ENCODE measurements at places on chromosomes 5 and 9.

DNA sequence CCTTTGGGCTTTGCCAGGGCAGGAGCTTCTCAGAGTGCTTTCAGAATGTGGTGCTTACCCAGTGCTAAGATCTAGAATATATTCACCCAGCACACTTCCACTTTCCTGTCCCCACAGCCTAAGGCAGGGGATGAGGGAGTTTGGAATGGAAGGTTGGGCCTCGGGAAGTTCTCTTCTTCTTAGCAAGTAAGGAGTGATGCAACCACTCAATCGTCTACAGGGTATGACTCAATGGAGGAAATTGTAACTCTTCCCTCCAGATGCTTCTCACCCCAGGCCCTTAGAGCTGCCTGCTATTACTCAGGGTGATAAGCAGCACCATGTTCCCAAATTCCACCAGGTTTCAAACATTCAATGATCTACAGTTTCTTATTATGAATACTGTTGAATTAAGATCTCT is 30.8 kb upstream of the AGGF1 start:
- peak; percentile 56 for DNase-seq

GRCh38 chr9:68530618-68531017 is 10.1 kb downstream of the TMEM252 start:
- DNase-seq, result no peak

DNA sequence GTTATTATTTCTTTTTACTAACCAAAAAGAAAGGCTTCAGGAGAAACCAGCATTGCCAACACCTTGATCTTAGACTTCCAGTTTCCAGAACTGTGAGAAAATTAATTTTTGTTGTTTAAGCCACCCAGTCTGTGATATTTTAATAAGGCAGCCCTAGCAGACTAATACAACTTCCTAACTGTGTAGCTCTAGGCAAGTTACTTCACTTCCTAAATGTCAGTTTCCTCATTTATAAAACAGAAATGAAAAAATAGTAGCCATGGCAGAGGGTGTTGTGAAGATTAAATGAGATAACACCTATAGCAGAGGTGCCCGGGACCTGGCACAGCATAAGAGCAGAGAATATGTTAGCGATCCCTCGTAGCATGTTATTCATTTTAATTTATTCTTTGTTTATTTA is 66.6 kb upstream of the HAND1 start:
- no peak for DNase-seq

GRCh38 chr5:40754381-40755092 is 1.2 kb downstream of the TTC33 start:
- DNase-seq, result peak; percentile 45

DNA sequence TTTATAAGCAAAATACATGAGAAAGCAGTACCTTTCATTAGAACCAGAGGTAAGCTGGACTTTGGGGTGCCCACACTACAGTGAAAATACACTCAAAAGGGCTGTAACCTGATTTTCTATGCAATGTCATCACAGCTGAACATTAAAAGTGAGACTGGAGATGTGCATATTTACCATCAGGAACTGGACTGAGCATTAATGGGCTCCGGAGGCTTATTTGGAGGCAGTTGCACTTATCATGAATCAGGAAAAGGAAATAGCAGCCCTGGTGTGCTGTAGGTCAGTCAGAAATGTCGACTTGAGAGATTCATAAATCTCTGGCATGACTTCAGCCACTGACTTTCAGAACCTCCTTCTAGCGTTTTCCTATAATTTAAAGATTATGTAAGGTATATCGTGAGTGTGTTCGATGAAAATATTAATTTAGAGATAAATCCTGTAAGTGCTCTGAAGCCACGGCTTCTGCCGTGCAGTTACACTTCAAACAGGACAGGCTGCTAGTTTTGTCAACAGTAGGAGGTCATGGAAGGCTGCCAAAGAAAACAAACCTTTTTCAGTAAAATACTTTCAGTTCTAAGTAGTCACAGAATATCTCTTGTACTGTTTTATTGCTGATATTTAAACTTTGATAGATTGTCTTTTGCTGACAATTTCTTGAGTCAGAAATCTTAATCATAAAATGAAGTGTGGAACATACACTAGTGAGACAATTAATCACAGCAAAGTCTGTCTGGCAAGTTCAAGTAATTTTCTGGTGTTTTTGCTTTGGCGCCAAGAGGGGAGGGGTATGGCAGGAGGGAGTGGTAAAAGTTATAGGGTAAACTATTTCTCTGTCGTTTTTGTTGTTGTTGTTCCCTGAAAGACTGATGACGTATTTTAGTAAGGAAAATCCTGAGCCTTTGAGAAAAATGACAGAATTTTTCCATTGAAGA is 939.7 kb downstream of the NR2F1-AS1 start:
- DNase-seq, result peak; percentile 73

DNA sequence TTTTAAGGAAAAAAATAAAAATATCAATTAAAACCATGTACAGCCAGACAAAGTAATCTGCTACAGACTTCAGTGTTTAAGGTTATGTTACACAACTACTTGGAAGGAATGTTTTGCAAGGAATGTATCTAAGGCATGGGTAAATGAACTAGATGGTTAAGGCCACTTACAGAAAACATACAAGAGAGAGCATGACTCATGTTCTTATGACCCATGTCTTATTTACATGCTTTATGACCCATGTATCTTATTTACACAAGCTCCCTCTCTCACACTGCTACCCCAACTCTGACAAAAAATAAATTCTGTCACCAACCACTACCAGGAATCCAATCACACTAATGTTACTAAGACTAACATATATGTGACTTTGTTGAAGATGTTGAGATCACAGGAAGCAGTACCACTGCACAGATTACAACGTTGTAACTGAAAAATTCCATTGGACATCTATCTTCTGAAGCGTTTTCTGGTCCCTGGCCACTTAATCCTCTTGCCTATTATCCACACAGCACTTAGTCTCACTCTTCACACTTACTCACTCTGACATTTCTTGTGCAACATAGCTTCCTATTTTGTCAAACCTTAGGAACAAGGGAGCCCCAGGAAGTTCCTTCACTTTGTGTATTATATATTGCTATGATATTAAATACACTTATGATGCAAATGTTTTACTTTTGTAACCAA is 1630.1 kb upstream of the C9orf72 start:
- no peak for DNase-seq

DNA sequence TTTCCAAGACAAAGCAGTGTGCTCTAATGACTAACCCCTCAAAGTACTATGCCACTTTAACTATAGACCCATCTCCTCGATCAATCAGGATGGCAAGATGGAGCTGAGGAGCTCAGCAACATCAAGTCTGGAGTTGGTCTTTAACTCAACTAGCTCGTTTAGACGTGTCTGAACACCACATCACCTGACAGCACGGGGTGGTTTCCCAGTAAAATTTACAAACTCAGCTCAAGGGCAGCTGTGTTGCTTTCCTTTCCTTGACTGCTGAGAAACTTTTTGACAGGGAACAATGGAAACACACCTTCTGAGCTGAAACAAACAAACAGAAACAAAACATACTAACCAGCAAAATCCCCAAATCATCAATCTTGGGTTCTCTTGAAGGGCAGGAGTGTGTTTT is 202.5 kb downstream of the NTRK2 start:
- no peak for DNase-seq

- DNase-seq, result peak; percentile 42
These were observed at the start of gene GLRA1 for GRCh38 chr5:151924564-151925301. TSS of gene GLRA1 (minus strand) at chr5:151924851. CDS start at chr5:151924549, 302 bp downstream.

GRCh38 chr5:74056107-74056788 is 430.3 kb downstream of the ARHGEF28 start:
- DNase-seq, result no peak

DNA sequence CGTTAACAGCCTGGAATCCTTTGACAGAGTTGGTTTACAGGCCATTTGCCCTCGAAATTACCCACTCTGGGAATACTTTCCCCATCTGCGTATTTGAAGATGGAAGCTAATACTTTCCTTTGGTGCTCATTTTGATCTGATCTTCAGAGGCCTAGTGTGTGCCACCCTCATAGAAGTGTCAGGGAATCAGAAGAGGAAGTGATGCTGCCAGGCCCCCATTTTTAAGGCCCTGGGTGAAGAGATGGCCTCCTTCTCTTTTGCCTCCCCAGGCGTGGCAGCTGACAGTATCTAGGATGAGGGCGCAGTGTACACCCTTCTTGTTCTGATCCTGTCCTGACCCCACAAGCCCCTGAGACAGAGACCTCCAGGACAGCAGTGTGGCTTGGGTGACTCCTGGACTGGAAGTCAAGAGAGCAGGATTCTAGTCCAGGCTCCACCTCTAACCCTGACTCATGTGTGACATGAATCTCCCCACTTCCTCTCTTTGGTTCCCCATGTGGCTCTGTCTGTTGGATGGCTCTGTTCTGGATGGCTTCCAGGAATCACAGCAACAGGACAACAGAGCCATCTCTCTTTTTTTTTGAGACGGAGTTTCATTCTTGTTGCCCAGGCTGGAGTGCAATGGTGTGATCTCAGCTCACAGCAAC is 27.8 kb downstream of the CSF1R start:
- no peak for DNase-seq

DNA sequence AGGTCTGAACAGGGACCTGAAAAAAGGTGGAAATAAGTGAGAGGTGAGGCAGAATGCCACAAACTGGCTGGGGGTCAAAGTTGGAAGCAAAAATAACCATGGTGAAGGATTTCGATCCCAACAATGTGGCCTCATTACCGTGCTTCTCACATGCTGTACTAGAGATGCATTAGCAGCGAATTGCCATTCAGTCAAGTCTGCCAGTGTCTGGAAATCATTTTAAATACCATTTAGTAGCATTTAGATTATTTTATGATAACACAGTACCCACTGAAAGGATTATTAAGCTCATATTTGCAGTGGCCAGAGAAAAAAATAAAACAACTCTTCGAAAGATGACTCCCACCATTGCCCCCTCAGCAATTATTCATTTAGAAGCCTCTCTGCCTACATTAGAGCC is 294.6 kb upstream of the SLC24A2 start:
- no peak for DNase-seq

GRCh38 chr5:146647656-146648199 is 131.7 kb upstream of the GPR151 start:
- DNase-seq, result no peak

- DNase-seq, result no peak
These were observed 41.4 kb downstream of the BICD2 start for GRCh38 chr9:92723299-92723625.

GRCh38 chr9:134918646-134919045 is 934 bp upstream of the FCN1 start:
- no peak for DNase-seq

DNA sequence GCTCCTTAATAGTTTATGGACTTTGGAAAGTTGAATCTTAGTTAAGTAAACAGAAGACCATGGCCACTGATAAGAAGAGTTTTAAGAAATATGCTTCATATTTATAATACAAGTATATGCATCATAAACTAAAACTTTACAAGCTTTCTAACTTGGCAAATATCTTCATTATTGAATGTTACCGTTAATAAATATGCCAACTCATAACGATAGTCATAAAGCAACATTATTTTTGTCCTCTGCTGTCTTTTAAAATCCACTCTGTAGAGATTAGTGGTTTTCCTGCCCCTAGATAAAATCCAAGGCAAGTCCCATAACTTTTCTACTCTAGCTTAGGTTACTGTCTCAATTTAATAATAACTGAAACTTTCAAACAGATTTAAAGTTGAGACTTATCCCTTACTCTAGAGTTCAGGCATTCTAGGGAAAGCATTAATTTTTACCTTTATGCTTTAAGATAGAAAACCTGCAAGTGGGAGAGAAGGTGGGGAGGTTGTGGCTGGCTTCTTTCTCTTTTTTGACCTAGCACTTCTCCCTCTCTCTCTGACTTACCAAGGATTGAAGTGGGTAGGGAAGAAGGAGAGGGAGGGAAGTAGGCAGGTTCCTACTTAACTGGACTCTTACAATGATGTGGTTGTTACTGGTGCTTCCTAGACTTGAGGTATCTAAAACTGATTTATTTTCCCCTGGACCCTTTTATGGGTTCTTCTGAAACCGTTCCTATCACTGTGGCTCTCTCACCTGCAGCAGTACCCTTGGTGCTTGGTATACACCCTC is 29.6 kb downstream of the RNF145 start:
- DNase-seq, result no peak

GRCh38 chr5:76483433-76483832 is 80.3 kb downstream of the IQGAP2 start:
- DNase-seq, result no peak

DNA sequence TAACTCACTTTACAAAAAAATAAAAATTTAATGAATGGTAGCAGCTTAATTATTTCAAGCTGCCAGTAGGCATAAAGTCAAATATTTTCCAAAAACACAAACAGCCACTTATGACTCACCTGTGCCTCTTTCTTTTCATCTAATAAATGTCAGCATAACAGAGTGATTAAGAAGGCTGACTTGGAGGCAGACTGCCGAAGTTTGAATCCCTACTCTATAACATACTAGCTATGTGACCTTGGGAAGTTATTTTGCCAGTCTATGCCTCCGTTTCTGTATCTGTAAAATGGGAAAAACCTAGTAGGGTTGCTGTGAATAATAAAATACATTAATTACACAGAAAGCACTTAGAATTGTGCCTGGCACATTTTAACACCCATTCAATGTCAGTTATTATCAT is 33.8 kb downstream of the FANCC start:
- DNase-seq, result no peak

- DNase-seq, result no peak
These were observed 34.1 kb upstream of the KIF2A start for GRCh38 chr5:62271870-62272269.

GRCh38 chr5:163350083-163350482 is 87.3 kb upstream of the CCNG1 start:
- DNase-seq, result no peak

- no peak for DNase-seq
These were observed 283.9 kb downstream of the ADAMTS6 start for GRCh38 chr5:65197531-65198455.

DNA sequence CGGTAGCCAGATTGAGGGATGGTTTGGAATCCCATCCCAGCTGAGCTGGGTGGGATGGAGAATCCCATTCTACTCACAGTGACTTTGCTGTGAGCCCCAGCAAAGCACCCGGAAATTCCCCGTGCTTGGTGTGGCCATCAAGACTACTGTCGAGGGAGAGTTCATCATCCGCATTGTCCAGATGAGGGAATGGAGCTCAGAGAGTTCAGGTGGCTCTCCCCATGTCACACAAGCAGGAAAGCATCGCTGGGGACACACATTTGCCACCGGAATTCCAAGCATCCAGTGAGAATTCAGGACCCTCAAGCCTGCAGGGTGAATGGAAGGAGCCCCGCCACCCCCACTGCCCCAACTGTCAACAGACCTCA is 54.4 kb downstream of the HRH2 start:
- no peak for DNase-seq

GRCh38 chr5:124887223-124887622 is 140.8 kb upstream of the ZNF608 start:
- no peak for DNase-seq

DNA sequence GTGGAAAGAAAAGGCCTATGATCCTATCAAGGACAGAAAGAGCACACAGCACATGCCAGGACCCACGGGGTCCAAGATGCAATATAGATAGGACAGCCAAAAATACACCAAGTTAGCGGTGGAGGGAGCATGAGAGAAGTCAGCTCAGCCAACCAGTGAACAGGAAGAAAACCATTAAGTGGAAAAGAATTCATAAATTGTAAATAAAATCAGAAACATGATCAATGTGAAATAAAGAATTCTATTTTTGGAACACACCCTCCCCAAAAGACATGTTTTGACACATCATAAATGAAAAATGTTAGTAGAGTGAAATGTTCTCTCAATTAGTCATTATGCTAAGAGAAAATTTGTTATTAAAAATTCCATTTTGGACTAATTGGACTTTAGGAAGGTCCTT is 35.6 kb downstream of the ATPSCKMT start:
- DNase-seq, result no peak

All from fibroblast of the aortic adventitia (primary cell).